Fibroblast of pulmonary artery (primary cell): ENCODE measurements at places on chromosomes 2 and 18.
A peak's percentile ranks its signal among the peaks of the same experiment; 100 is the strongest.

- no peak for DNase-seq
These were observed 40.2 kb upstream of the GPR17 start for GRCh38 chr2:127605691-127606263.

- no peak for DNase-seq
These were observed 195.3 kb upstream of the HS6ST1 start for GRCh38 chr2:128513961-128514283.

- no peak for DNase-seq
These were observed 121.5 kb upstream of the SP3 start for GRCh38 chr2:174086708-174087107.

- DNase-seq, result no peak
These were observed 27.3 kb downstream of the DCDC2C start for GRCh38 chr2:3730646-3731045.

- no peak for DNase-seq
These were observed 265.1 kb upstream of the TNP1 start for GRCh38 chr2:217125014-217125413.

GRCh38 chr2:62435720-62436119 lies 70.3 kb downstream of the TMEM17 start:
- no peak for DNase-seq

- DNase-seq, result no peak
These were observed 44.0 kb upstream of the STK17B start for GRCh38 chr2:196215376-196215775.

GRCh38 chr2:210288408-210288807 lies 26.6 kb downstream of the MYL1 start:
- no peak for DNase-seq

GRCh38 chr2:171086352-171087290 lies 74.1 kb downstream of the TLK1 start:
- DNase-seq, result peak; percentile 67

DNA sequence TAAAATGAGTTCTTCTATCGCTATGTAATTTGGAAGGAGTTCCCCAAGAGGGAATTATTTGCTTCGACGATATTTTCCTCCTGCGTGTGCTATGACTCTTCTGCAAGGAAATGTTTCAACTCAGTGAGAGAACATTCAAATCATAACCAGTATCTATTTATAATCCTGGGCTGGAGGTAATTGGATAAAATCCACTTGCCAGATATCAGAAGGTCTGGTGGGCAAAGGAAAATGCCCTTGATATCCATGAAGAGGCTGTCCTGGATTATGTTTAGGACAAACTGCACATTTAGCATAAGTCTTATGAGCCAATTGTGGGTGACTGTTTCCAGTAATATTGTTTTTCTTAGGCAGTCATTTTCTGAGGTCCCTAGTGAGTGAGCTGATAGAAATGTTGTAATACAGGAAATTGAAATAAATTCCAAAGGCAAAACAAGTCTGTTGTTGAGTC lies 17.7 kb downstream of the RPIA start:
- DNase-seq, result peak; percentile 78

DNA sequence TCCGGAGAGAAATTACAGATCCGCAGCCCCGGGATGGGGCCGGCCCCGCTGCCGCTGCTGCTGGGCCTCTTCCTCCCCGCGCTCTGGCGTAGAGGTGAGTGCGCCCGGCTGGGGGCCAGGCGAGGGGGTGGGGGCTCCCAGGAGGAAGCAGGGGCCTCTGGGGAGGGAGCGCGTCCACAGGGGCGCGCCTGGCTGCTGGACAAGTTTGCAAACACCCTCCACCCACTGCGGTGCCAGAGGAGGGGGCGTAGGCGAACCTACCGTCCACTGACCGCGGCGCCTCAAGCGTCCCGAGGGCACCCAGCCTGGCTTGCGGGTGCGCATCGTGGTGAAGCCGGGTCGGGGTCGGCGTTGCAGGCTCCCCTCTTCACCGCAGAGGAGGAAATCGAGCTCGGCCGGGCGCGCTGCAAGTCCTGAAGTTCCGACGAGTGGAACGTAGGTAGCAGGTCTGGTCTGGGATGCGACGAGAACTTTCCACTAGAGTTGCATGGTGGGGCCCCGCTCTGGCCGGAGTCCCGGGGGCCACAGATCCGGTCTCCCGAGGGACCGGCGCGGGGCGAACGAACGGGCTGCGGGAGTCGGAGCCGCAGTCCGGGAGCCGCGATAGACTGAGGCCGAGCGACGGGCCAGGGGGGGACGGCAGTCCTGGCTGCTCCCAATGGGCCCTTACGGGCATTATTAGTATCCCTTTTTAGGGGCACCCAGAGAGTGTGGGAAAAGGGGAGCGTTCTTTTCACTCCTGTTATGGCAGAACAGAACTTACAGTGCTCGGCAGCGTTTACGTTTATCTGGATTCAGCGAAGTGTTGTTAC lies 502 bp downstream of the MERTK start:
- peak; percentile 11 for DNase-seq

- DNase-seq, result no peak
These were observed 25.8 kb downstream of the TRAPPC12 start for GRCh38 chr2:3405307-3405706.

DNA sequence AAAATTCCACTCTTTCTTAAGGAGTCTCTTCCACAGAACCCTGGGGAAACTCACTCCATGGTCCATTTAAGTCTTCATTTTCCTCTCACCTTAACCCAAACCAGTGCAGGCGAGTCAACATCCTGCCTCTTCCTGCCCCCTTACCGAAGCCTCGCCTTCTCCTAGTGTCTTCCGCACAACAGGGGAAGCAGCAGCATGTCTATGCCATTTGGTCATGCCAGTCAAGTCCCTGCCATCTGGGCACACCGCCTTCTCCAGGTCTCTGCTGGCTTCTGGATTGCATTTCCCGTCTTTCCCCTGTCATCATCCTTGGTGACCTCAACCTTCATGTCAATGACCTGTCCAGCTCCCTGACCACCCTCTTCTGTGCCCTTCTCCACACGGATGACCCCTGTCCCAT lies 77.3 kb upstream of the FZD7 start:
- no peak for DNase-seq

GRCh38 chr2:74374509-74375205 lies 5.5 kb downstream of the DCTN1 start:
- peak; percentile 73 for DNase-seq

- no peak for DNase-seq
These were observed 300.1 kb upstream of the NXPH2 start for GRCh38 chr2:139080244-139080643.

DNA sequence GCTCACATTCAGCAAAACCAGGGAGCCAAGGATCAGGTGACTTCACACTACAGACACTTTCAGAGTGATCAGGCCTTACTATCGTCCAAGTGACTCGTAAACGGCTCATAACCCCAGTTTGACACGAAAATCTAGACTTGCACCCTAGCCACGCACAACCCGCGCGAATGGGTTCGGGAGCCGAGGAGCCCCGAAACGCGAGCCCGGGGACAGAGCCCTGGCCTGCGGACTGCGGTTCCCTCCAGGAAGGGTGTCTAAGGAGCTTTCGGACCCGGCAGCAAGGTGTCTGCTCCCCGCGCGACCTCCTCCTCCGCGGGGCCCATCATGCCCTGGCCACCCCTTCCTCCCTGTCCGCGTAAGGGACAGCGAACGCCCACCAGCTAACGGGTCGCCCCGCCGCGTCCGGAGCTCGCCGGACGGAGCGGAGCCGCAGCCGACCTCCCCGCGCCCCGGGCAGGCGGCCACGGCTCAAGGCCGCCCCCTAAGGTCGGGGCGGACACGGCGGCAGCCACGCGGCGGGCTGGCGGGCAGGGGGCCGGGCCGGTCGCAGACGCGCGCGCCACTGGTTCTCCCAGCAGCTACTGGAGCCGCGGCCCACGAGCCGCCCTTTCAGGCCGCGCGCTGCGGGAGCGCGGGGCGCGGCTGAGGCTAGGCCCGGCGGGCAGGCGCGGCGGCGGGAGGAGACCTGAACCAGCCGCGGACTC lies 575 bp downstream of the ATL2 start:
- peak; percentile 73 for DNase-seq

GRCh38 chr18:28581521-28582071 lies 404.7 kb upstream of the CDH2 start:
- DNase-seq, result peak; percentile 8

DNA sequence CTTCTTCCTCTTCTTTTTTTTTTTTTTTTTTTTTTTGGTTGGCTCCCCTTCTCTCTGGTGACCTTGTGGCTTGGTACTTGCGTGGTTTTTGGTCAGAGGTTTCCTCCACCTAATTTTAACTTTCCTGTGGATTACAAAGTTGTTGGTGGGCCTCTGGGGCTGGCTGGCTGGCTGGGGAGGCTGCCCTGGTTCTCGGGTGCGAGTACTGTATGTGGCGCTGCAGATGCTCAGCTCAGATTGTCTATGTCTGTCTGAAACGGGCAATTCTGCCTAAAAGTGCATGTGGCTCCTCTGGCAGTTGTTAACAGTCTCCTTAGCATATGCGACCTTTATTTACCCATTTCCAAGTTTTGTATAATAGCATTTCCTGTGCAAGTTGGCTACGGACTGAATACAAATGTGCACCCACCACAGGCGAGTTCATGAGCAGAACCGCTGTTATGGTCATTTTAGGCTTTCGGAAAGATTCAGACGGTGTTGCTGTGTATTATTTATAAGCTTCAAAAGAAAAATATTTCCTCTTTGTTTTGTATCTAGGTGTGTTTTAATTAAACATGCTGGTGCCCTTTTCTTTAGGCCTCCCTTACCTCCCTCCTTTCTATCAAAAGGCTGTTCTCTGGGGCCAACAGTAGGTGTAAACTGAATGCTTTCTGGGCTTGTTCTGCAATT lies 4.4 kb downstream of the TBR1 start:
- DNase-seq, result no peak

DNA sequence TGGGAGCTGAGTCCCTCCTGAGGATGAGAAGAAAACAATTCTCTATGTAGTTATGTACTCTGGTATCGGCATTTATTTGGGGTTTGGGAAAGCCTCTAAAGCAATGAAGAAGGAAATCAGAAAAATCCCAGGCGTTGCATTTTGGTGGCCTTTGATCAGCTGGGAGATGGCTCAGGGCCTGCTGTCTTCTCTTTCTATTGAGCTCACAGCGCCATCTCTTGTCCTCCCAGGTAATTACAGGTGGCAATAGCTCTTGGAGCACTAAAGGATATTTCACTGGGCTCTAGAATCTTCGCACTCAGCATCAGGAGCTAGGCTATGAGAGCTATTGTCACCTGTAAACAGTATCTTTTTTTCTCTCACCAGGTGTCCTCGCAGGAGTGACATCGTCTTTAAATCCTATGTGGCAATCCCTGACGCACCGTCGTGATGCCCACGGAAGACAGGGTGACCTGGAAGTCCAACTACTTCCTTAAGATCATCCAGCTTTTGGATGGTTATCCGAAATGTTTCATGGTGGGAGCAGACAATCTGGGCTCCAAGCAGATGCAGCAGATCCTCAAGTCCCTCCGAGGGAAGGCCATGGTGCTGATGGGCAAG lies 76.1 kb upstream of the PMAIP1 start:
- DNase-seq, result peak; percentile 89

DNA sequence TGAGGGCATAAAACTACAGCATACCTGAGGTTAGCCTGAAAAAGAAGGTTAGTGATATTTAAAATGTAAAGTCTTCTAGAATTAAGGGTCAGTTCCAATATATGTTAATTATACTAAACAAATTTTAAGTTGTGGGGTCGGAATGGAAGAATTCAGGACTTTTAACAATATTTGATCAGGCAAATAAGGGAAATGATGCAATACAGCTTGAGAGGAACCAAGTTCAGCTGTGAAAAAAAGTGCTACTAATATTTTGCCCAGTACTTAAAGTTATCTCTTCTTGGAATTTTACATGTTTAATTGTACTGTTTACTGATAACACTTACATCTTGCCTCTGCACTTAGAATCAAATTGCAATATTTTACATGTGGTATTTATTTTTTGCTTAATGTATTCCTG lies 345.5 kb upstream of the CWC22 start:
- no peak for DNase-seq

GRCh38 chr2:30363406-30363805 lies 83.6 kb upstream of the LCLAT1 start:
- no peak for DNase-seq

DNA sequence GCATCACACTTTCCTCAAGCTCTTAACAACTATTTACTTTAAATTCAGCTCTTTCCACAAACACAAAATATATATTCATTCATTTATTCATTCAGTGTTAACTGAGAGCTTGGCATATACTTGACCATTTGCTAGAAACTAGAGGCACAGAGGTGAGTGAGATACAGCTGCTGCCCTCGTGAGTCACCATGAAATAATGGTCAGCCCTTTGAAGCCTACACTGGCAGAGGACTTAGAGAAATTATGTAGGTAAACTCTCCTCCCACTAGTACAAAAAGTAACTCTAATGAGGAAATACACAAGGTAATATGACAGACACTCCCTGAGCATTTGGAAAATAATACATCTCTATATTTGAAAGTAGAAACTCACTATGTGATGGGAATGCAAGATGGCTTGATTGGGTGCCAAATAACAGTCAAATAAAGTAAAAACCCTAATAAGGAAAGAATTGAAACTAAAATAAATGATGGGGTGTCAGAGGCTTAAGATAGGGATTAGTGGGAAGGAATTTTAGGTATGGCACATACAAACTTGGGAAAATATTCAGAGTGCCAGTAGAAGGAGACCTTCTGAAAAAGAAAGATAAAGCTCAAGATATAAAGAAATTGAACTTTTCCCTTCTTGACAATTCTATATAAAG lies 61.1 kb downstream of the ANTXR1 start:
- peak; percentile 64 for DNase-seq

GRCh38 chr2:60538101-60538500 lies 15.4 kb downstream of the BCL11A start:
- no peak for DNase-seq

DNA sequence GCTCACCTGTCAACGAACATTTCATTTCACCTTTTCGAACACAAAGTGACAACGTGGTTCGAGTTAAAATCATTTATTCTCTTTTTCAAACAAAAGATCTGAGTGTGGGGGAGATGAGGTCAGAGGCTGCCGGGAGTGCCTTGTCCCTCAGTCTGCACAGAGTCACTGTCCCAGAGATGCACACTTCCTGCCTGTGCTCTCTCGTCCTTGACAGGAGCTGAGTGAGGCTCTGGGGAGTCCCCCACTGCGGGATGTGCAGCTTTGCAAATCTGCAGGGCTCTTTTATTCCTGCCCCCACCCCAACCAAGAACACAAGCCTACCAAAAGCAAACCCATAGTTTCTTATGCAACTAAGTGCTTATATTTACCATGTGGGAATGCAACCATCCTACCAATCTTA lies 497.8 kb downstream of the EIPR1 start:
- DNase-seq, result no peak

GRCh38 chr18:21571772-21572171 lies 28.7 kb downstream of the ESCO1 start:
- peak; percentile 2 for DNase-seq
